ENCODE measurements at places on chromosomes 16 and 17.

DNA sequence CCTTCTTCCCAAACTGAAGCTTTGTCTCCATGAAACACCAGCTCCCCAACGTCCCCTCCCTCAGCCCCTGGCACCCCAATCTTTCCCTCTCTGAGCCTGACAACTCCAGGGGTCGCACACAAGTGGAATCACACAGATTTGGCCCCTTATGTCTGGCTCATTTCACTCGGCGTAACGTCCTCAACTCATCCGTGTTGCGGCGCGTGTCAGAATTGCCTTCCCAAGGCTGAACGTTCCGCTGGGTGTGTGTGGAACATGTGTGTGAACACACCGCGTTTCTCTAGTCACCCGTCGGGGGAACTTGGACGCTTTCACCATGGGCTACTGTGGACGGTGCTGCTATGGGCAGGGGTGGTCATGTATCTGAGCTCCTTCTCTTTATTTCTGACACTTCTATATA lies 45.0 kb downstream of the TBC1D16 start:
- no peak for DNase-seq

- DNase-seq: no peak
These were observed 30.3 kb downstream of the ALDH3A2 start for GRCh38 chr17:19678581-19679453.

GRCh38 chr17:57810721-57811637 lies 38.9 kb downstream of the MRPS23 start:
- peak; percentile 52 for DNase-seq

- peak; percentile 9 for DNase-seq
These were observed 11.9 kb upstream of the DNASE1 start for GRCh38 chr16:3642397-3643094.

DNA sequence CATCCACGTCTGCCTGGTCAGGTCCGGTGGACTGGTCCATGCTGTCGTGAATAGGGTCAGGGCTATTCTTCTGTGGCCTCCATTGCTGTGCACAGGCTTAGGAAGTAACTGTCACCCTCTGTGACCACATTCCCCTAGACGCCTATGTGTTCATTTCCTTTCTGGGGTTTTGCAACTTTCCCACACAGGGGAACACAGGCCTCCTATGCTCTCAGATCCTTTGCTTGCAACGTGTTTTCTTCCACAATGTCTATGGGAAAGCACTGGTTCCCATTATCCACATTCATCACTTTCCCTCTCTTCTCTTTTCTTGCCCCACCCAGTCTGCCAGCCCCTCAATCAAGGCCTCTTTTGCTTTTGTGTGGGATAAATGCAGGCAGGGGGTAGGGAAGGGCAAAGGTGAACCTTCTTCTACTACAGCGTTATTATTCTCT lies 43.2 kb upstream of the DNAJA2 start:
- no peak for DNase-seq

- peak; percentile 49 for DNase-seq
These were observed 23.3 kb downstream of the SLC38A7 start for GRCh38 chr16:58661199-58661830.

- no peak for DNase-seq
These were observed 119.5 kb downstream of the IRF8 start for GRCh38 chr16:86018487-86018886.

GRCh38 chr16:86048221-86048620 lies 149.3 kb downstream of the IRF8 start:
- DNase-seq: no peak

DNA sequence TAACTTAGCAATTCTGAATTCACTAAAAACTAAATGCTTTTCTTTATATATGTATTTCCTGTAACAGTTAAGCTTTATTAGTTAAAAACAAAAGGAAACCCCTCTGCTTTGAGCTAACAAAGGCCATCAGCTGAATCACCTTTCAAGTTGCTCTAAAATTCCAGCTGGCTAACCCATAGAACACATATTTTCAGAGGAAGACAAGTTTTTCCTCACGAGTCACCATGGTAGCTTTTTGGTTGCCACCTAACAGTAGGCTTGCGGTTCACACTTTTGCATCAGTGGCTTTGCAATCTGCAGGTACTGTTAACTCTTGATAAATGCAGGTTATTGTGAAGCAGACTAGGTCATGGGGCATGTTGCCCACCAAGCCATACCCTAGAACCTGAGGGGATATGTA lies 57.6 kb upstream of the IRX5 start:
- DNase-seq: no peak

- no peak for DNase-seq
These were observed 276.7 kb downstream of the PARN start for GRCh38 chr16:14353340-14353739.

GRCh38 chr17:57261084-57261461 lies 4.8 kb downstream of the MSI2 start:
- DNase-seq: no peak

GRCh38 chr17:81394377-81394920 lies 808 bp upstream of the BAHCC1 start:
- no peak for DNase-seq

- DNase-seq: no peak
These were observed 20.4 kb upstream of the MRPS23 start for GRCh38 chr17:57870283-57870635.

GRCh38 chr17:7887482-7888183 lies 956 bp upstream of the CHD3 start:
- peak; percentile 93 for DNase-seq

- DNase-seq: no peak
These were observed 20.8 kb downstream of the FOXF1 start for GRCh38 chr16:86531191-86531545.

- DNase-seq: peak; percentile 45
These were observed 1.4 kb downstream of the CENPX start for GRCh38 chr17:82021107-82021899.

- no peak for DNase-seq
These were observed 250.8 kb downstream of the RBFOX1 start for GRCh38 chr16:7583396-7583795.

DNA sequence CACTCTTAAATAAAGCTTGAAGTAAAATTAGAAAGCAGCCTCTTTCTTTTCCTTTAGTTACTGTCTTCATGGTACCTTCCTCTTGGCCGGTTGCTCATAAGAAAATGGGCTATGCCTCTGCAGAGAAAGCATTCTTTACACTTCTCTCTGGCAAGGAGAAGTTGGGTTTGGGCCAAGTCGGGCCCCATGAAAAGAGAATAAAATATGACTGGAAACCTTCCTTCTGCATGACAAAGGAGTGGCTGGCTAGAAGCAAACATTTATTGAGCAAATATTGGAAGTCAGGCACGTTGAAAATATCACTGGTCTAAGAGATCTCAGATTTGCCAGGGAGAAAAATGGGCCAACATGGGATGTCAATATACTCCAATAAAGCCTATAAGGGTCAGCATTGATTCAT lies 126.1 kb downstream of the CA10 start:
- DNase-seq: no peak

DNA sequence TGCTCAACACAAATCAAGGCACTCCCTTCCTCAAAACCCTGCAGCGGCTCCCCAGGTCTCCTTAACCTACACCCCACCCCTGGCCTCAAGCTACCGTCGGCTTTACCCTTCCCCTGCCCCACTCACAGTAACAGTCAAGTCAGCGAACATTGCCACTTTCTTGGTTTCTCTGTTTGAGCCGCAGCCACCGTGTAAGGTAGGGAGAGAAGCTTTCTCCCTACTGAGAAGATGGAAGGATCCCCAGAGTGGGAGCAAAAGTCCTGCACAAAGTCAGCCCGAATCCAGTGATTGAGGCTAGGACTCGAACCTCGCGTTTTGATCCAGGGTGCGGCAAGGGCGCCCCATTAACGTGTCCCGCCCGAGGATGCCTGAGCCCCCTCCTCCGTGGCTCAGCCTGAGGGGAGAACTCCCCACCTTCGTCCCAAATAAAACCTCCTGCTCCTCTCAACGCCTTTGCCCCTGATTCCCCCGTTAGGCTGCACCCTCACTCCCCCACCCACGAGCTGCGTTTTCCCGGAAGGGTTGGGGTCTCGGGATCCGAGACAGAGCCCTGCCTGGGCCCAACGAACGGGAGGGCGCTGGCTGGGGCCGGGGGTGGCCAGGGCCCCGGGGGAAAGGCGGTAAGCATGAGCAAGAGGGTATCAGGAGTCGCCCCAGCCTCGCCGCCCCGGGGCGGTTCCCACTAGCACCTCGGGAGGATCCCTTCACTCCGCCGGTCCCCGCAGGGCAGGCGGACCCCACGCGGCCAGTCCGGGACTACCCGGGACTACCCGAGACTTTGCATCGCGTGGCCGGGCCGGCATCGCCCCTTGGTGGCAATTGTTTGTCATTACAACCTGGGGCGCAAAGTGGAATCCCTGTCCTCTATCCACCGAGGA lies 9.9 kb upstream of the NAGS start:
- DNase-seq: no peak

DNA sequence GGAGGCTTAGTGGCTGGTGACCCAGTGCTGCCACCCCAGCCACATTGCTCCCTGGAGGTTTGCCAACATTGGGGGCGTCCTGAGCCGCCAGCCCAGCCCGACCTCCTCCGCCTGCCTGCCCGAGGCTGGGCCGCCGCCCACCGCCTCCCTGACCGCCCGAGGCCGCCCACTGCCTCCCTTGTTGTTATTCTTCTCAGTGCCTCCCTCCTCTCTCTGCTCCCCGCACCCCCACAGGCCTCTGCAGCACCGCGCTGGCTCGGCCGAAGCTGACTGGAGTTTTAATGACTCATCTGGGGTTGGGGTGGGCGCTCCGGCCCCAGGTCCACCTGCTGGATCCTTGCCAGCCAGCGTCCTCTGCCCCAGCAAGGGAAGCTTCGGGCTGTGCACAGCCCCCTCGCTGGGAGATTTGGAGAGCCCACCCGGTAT lies 102.5 kb downstream of the RBFOX3 start:
- no peak for DNase-seq

Measured in NCI-H510A treated with DMSO at 0.1 percent for 48 hours (cell line).